HepG2 (cell line): ENCODE measurements at places on chromosomes 7 and 10. TPM values are rescaled to one million over a fixed set of nuclear protein-coding genes. Genes with fewer than 3 reads are reported as not detected.
A peak's percentile ranks its signal among the peaks of the same experiment; 100 is the strongest.

GRID2IP gene
- total RNA-seq, result not detected in 2 replicates

PLAU gene
- 4.8 and 11.2 TPM in 2 replicates for total RNA-seq

EIF5AL1 gene
- 0.14 and 0.22 TPM in 2 replicates for total RNA-seq

SNCG gene
- 0.22 TPM in 1 of 2 replicates, not detected in the other for total RNA-seq

DNA sequence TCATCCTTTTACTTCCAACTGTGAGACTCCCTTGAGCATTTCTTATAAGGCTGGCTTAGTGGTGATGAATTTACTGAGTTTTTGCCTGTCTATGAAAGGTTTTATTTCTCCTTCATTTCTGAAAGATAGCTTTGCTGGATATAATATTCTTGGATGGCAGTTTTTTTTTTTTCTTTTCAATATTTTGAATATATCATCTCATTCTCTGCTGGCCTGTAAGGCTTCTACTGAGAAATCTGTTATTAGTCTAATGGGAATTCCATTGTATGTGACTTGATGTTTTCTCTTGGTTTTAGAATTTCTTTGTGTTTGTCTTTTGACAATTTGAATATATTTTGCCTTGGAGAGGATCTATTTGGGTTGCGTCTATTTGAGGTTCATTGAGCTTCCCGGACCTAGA is 22.4 kb downstream of the PHTF2 start:
- no peak overlapping the region for H3K27ac ChIP-seq
- no peaks in the 10 kb centered on the region for H3K36me3 ChIP-seq
- no peaks in the 10 kb centered on the region for H3K4me1 ChIP-seq

DNA sequence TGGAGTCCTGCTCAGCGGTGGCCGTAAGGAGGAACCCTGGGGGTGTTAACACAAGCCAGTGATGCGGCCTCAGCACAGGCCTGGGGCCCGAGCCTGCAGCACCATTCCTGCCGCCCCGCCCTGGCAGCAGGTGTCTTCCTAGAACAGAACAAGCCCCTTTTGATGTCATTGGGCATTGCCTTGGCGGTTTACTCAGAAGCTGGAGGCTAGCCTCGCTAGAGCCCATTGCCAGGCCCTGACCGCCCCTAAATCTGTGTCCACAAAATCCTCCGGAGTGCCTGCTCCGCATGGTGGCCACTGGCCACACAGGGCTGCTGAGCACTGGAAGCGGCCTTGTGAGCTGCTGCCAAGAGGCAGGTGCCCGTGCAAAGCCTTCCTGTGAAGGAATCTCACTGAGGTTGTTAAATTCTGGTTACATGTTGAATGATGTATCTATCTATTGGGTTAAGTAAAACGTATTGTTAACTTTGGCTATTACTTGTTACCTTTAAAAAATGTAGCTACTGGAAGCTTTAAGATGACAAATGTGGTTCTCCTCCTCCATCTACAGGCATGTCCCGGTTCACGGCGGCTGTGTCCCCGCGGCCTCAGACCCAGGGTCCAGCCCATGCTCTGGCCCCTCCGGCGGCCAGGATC is 1.2 kb upstream of the INPP5A start:
- peak overlapping the region; percentile 67 for H3K27ac ChIP-seq
- no peaks in the 10 kb centered on the region for H3K27me3 ChIP-seq
- no peak for DNase-seq
- peaks cover 49% of the 10 kb centered on the region for H3K4me1 ChIP-seq
- no peaks in the 10 kb centered on the region for H3K36me3 ChIP-seq

DNA sequence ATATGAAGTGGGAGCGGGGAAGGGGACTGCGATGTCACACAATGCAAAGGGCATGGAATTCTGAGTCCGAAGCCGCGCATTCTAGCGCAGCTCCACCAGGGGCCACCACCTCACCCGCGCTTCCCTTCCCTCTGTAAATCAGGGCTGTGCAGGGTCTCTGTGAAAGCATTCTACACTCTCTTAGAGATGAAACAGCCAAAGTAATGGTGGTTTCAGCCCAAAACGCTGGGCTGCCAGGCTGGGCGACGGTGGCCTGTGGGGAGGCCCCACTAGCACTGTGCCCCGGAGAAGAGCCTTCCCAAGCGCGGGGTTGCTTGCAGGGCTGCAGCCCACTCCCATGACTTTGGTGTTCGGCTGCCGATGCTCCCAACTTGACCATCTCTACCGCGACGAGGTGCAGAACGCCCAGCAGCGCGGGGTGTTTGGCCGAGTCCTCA is 11.4 kb downstream of the ATG9B start:
- H3K27ac ChIP-seq, result peak overlapping the region; percentile 60
- peak; percentile 45 for DNase-seq
- H3K4me3 ChIP-seq, result peak overlapping the region; percentile 39
- H3K27me3 ChIP-seq, result peaks cover 6% of the 10 kb centered on the region; the same call in 2 of the 3 replicates

- no peak overlapping the region for H3K4me3 ChIP-seq
- peaks cover 9% of the 10 kb centered on the region; the same call in 1 of the 3 replicates for H3K36me3 ChIP-seq
- peak; percentile 72 for DNase-seq
- peak overlapping the region; percentile 48 for H3K27ac ChIP-seq
- peaks cover 44% of the 10 kb centered on the region for H3K4me1 ChIP-seq
Measured at GRCh38 chr7:98357751-98358161, 43.1 kb downstream of the BAIAP2L1 start.

DNA sequence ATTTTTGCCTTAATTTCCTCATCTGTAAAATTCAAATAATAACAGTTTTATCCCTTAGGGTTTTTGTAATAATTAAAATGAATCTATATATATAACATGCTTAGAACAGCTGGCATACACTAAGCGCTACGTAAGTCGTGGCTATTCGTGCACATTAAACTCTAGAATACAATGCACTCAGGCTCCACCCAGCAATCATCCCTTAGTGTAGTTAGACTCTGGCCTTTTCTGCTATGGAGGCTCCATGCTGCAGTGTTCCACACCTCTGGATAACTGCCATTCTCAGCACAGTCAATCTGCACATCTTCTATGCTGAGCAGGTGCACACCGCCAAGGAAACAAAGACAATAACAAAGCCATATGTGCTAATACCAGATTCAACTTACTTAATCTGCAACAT is 92.9 kb downstream of the IPMK start:
- no peaks in the 10 kb centered on the region; the same call in 1 of the 2 replicates for H3K27me3 ChIP-seq
- no peak for DNase-seq
- H3K4me3 ChIP-seq, result no peak overlapping the region
- no peaks in the 10 kb centered on the region for H3K4me1 ChIP-seq
- H3K27ac ChIP-seq, result no peak overlapping the region
- no peaks in the 10 kb centered on the region for H3K36me3 ChIP-seq

- no peak for DNase-seq
- H3K36me3 ChIP-seq, result no peaks in the 10 kb centered on the region; the same call in 2 of the 3 replicates
- H3K27me3 ChIP-seq, result no peaks in the 10 kb centered on the region
- H3K4me3 ChIP-seq, result no peak overlapping the region
- peaks cover 6% of the 10 kb centered on the region; the same call in 1 of the 2 replicates for H3K4me1 ChIP-seq
Measured at GRCh38 chr10:16792675-16793074, 24.5 kb downstream of the RSU1 start.

DNA sequence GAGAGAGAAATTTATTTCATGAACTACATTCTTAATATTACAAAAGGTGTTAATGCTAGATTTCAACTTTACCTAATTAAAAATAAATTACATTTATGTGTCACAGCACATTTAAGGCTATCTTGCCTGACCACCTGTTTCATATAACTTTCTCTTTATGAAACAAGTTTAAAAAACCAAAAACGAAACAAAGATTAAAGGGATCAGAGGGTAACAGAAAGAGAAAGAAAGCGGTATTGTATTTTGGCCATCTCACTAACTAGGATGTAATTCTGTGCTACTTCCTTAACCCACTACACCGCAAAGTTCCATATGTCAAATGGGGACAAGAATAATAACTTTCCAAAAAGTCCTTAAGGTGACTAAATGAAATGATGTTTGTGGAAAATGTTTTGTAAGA is 6.3 kb upstream of the RHOBTB1 start:
- H3K27ac ChIP-seq, result no peak overlapping the region
- no peak for DNase-seq
- H3K27me3 ChIP-seq, result no peaks in the 10 kb centered on the region
- H3K4me1 ChIP-seq, result peaks cover 4% of the 10 kb centered on the region
- H3K4me3 ChIP-seq, result no peak overlapping the region

- H3K27ac ChIP-seq, result no peak overlapping the region
- DNase-seq, result no peak
- no peaks in the 10 kb centered on the region for H3K4me1 ChIP-seq
- no peak overlapping the region for H3K4me3 ChIP-seq
- H3K27me3 ChIP-seq, result peaks cover 55% of the 10 kb centered on the region; the same call in 2 of the 3 replicates
- no peaks in the 10 kb centered on the region for H3K36me3 ChIP-seq
Measured at GRCh38 chr10:131848741-131849590, 51.8 kb upstream of the PPP2R2D start.

DNA sequence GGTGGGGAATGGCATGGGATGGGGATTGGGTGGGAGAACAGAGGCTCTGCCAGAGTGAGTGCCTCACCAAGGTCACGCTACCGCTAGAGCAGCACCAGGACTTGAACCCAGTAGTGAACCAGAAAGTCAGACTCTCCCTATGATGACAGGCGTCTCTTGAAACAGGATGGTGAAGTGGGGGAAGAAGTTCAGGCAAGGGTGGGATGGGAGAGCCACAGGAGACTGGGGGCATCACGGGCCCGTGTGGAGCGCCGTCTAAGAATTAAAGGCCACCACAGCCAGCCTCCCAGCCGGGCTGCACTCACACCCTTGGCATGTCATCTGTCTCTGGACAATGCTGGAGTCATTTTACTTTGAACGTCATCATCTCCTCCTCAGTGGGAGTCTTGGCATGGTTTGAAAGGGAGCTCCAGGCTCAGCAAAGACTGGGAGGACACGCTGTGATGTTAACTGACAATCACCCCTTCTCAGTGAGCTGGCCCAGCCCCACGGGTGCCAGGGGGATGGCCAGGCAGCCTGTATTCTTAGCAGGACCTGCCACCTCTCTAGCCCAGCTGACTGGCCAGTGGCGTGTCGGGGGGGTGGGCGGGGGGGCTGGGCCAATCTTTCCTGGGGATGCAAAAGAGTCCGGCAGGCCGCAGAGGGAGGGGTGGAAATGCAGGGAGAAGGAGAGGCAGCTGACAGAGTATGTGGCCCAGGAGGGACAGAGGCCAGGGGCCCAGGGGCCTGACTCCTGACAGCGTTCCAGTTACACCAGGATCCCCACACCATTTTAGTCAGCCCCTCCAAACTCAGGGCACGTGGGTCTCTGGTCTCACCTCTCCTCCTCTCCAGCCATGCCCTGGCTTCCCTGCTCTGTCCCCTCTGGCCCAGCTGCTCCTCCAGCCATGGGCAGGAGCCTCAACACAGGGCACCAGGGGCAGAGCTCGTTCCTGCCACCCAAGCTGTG is 96.2 kb downstream of the VOPP1 start:
- no peaks in the 10 kb centered on the region for H3K4me1 ChIP-seq
- no peak overlapping the region for H3K4me3 ChIP-seq
- peaks cover 5% of the 10 kb centered on the region for H3K36me3 ChIP-seq
- no peak overlapping the region for H3K27ac ChIP-seq
- no peaks in the 10 kb centered on the region for H3K27me3 ChIP-seq

DNA sequence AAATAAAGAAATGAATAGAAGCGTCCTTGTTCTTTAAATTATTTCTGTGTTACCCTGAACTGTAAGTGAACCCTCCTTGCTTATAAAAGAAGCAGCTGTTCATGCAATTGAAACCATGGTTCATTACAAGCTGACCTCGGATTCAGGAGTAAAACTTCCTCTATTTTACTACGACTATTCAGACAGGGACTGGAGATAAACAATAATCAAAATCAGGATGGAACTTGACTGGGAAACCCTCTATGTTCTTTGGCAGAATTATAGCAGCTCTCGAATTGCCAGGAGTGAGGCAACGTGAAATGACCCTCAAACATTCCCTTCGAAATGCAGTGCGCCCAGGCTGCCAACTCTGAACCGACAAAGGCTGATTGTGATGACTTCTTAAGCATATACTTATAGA is 172.1 kb downstream of the CYP26A1 start:
- H3K4me1 ChIP-seq, result peaks cover 27% of the 10 kb centered on the region
- H3K36me3 ChIP-seq, result no peaks in the 10 kb centered on the region
- no peaks in the 10 kb centered on the region for H3K27me3 ChIP-seq
- DNase-seq, result no peak
- H3K27ac ChIP-seq, result no peak overlapping the region
- no peak overlapping the region for H3K4me3 ChIP-seq

- no peak overlapping the region for H3K27ac ChIP-seq
- no peaks in the 10 kb centered on the region for H3K4me1 ChIP-seq
- no peaks in the 10 kb centered on the region; the same call in 2 of the 3 replicates for H3K27me3 ChIP-seq
- no peak for DNase-seq
- no peaks in the 10 kb centered on the region for H3K36me3 ChIP-seq
- no peak overlapping the region for H3K4me3 ChIP-seq
Measured at GRCh38 chr7:157752832-157753291, 416.1 kb downstream of the DNAJB6 start.
